ENCODE measurements at places on chromosomes 16 and 17.

GRCh38 chr16:2739625-2740430 is 12.6 kb upstream of the SRRM2 start:
- no peak for DNase-seq

DNA sequence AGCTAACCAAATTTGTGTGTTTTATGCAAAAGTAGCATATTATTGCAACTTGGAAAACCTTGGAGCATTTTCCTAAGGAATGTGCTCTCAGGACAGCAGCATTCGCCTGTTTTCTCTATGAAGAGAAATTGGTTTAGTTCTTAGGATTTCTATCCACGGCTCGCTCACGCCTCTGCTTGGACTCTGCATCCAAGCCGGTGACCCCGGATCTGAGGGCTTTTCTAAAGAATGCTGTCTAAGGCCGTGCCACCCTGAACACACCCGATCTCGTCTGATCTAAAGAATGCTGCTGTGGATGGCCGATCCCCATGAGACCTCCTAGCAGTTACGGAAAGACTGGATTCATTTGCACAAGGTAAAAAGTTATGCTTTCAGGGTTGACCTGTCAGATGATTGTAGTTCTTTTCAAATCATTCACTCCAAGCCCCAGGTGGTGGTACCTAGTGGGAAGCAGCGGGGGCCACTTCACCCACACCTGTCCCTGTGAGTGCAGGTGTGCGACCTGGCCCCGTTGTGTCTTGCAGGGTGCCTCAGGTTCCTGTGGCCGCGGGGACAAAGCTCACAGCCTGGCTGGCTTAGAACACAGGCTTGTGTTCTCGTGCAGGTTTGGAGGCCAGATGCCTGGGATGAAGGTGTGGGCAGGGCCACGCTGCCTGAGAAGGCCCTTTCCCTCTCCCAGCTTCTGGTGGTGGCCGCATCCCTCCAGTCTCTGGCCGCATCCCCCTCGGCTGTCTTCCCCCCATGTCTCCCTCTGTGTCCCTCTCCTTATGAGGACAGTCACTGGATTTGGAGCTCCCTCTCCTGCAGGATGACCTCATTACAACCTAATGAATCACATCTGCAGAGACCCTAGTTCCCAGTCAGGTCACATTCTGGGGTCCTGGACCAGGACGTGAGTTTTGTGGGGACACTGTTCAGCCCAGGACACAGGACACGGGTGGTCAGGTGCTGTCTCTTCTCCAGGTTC is 71.1 kb downstream of the BANP start:
- DNase-seq = no peak

DNA sequence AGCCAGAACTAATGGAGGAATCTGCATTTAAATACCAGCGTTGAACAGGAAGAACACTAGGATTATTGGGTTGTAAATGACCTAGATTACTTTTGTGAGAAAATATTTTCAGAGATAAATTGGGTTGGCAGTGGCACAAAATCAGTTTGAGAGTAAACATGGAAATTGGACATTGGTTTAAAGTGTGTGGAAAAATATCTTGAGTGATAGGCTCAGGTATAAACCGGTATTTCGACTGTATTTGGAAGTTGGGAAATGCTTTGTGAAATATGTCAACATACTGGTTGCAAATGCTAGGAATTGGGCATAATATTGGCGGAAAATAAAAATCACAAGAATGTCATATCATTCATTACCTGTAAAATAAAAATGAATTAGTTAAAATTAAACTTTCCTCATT is 15.1 kb downstream of the PRKAR1A start:
- no peak for DNase-seq

DNA sequence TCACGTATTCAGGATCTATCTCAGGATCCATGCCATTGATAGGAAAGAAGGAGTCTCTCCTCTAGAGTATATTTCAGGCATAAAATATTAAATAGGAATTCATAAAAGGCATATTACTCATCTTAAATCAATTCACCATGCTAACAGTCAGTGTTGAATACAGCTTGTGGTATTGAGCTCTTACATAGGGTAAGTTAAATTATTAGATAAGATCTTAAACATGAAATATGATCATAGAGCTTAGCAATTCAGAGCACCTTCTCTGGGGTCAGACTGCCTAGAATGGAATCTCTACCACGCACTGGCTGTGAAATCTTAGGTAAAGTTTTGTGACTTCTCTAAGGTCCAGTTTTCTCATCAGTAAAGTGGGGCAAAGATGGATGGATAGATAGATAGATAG is 20.7 kb downstream of the MARCHF10 start:
- DNase-seq = no peak

- peak; percentile 11 for DNase-seq
These were observed 11.7 kb downstream of the ERN1 start for GRCh38 chr17:64117981-64118979.

Measured in head of caudate nucleus (tissue), 42 donors.